ENCODE measurements at places on chromosomes 13 and 19.
A peak's percentile ranks its signal among the peaks of the same experiment; 100 is the strongest.

DNA sequence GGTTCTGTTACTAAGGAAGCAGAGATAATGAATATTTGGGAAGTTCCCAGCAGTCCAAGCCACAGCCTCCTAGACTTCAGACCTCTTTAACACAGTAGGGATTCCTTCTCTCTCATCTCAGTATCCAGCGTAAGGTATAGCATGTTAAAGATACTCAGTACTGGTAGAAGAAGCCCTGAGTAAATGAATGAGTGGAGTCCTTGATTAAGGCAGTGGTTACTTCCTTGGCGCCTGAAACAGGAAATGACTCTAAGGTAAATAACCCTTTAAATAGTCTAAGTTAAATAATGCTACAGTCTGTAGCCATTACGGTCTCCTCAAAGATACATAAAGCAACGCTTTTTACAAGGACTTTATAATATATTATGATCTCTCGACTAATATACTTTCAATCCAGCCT is 650.8 kb upstream of the MIR17HG start:
- DNase-seq, result no peak

- DNase-seq, result no peak
Observed at GRCh38 chr13:23790577-23791170, 98.5 kb downstream of the MIPEP start.

GRCh38 chr19:33444562-33445441 is 71.3 kb downstream of the CEBPG start:
- no peak for DNase-seq

GRCh38 chr19:35822579-35822978 is 9.9 kb upstream of the PRODH2 start:
- no peak for DNase-seq

DNA sequence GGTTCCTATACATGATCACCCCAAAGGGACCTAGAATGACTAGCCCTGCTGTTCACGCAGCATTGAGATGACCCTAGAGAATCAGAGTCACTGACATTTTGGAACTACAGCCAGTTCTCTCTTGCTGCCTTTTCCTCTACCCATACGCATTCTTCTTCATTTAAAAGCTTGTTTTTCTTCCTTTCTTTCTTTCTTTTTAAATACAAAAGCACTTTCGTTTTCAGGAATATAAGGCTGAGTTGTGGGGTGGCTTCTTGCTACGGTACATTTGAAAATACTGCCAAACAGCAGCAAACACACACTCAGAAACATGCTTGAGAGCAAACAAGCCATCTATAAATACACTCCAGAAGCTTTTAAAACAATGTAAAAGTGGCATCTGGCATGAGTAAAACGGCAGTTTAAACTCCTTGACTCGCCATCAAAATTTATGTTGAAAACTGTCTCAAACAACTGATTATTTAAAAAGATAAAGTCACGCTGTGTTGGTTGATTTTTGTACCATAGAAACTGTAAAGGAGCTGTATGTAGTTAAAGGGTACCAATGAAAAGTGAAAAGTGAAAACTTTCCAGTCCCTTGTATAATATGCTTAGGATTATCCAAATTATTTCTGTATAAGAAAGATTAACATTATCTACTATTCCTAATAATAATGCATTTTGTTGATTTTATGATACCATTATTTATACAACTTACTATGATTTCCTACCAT is 95.6 kb downstream of the PCDH9 start:
- DNase-seq, result no peak

DNA sequence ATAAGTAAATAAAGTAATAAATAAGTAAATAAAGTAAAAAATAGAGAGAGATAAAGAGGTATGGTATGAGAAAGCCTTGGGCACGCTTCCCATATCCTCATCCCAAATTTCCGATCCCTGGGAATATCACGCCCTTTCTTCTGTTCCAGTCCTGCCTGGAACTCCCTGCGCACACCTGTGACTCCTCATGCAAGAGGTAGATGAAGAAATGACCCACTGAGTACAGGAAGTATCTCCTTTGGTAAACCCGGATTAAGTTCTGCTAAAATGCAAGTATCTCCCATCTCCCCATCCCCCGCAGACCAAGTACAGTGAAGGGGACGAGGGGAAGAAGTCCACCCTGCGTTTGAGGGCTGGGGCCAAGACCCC is 399 bp upstream of the ZNF136 start:
- no peak for DNase-seq

DNA sequence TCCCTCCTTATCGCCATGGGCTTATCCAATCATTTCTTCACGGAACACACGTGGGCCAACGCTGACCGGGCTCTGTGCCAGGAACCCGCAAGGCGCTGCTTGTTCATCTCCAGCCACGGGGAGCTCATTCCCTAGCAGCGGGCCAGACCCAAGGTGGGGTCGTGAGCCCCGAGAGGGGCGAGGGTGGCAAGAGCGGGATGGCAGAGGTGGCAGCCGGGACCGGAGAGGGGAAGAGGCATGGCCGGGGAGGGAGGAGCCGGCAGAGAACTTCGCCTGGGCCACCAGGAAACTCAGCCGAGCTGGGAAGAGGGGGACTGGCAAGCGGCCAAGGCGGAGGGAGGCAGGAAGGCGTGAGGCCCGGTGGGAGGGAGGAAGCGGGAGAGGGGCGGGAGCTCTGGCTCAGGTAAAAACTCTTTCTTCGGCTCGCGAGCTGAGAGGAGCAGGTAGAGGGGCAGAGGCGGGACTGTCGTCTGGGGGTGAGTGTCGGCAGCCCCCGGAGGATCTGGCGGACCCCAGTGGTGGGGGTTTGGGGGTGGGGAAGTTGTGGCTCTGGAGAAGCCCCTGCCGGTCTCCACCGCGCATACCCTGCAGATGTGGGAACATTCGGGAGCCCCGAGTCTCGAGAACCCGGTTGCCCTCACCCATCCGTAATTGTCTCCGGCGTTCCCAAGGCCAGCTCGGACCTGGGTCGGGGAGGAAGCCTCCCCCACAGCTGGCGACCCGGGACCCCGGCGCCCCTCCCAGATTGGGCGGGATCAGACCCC is at the start of gene B3GNT3:
B3GNT3 (plus strand) TSS at position 408 of the 764 bp plus-strand sequence. CDS start 12,670 bp downstream, outside the sequence.
- DNase-seq, result no peak

DNA sequence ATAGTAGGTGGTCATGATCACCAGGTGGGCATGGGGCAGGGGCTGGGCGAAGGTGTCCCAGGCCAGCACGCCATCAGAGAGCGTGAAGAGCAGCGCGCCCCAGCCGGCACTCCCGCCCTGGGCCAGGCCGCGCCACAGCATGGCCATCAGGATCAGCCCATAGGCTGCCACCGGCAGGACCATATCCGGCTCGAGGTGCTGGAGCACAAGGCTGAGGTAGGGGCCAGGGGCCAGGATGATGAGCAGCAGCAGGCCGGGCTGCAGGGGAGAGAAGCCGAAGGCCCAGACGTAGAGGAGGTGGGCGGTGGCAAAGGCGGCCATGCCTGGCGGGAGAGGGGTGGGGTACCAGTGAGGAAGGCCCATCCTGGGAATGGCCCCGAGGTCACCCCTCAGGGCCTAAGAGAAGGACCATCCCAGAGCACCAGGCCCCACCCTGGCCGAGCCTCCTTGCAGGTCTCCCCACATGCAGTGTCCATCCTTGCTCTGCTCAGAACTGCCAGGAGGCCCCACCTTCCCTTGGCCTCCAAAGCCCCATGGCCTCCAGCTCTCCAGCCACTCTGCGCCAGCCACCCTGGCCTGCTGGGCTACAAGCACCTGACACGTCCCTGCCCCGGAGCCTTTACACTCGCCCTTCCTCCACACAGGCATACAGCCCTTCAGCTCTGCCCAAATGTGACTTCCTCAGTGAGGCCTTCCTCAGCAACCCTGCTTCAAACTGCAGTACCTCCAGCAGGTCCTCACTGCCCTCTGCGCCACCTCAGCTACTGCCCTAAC is 1.1 kb downstream of the TMEM86B start:
- no peak for DNase-seq

DNA sequence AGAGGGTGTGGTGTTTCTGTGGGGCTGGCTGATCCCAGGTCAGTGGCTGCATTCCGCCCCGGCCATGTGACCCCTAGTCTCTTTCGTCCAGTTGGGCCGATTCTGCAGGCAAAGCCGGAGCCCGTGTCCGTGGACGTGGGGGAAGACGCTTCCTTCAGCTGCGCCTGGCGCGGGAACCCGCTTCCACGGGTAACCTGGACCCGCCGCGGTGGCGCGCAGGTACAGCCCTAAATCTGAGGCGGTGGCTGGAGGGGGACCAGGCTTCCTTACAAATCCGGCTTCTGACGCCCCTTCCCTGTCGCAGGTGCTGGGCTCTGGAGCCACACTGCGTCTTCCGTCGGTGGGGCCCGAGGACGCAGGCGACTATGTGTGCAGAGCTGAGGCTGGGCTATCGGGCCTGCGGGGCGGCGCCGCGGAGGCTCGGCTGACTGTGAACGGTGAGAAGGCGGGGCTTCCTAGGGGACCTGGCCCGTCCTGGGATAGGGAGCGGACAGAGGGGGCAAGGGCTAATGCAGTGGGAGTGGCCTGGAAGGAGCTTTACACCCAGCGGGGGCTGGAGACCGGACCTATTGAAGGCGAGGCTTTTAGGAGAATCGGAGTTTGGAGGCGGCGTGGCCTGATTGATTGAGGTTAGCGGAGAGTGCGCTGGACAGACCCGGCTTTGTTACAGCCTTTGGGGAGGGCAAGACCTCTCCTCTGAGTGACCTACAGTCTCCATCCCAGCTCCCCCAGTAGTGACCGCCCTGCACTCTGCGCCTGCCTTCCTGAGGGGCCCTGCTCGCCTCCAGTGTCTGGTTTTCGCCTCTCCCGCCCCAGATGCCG is 4.3 kb downstream of the KIRREL2 start:
- no peak for DNase-seq

GRCh38 chr13:28864544-28864943 is 44.4 kb downstream of the MTUS2 start:
- DNase-seq, result no peak

- DNase-seq, result no peak
Observed at GRCh38 chr13:91661692-91662490, 263.5 kb downstream of the GPC5 start.

GRCh38 chr13:84810781-84811180 is 928.5 kb upstream of the SLITRK1 start:
- no peak for DNase-seq

- no peak for DNase-seq
Observed at GRCh38 chr13:114004420-114005205, 30.7 kb upstream of the C13orf46 start.

- DNase-seq, result peak; percentile 72
Observed at GRCh38 chr13:100214886-100215285, 126.0 kb downstream of the PCCA start.

DNA sequence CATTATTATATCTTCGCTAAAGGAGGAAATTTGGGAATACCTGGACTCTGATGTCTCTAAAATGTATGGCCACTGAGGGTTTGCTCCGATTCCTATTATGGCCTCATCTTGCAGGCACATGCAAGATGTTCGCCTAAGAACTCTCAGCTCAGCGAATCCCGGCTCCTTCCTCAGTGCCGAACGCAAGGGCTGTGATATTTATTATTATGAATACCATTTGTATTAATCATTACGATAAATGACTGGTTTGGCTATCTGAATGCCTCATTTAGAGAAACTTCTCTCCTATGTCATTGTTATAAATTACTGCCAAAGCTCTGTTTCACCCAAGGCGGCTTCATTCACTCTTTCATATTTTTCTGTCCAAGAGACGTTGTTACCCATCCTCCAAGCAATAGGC is 369.7 kb upstream of the TSHZ3 start:
- DNase-seq, result no peak

- no peak for DNase-seq
Observed at GRCh38 chr13:37960427-37960826, 90.9 kb upstream of the TRPC4 start.

DNA sequence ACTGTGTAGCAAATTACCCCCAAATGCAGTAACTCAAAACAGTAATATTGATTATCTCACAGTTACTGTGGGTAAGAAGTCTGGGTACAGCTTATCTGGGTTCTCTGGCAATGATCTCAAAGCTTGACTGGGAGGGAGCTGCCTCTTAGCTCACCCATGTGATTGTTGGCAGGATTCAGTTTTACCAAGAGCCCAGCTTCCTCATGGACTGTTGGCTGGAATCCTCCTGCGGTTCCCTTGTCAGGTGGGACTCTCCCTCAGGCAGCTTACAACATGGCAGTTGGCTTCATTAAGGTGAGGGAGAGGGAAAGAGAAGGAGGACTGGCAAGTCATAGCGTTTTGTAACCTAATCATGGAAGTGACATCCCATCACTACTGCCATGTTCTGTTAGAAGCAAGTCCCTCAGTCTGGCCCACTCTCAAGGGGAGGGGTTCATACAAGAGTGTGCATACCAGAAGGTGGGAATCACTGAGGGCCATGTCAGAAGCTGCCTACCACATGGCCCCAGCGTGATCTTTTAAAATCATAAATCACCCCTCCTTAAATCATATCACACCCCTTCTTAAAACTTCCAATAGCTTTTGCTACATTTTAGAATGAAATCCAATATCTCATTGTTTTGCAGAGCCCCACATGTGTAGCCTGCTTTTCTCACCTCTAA is 108.1 kb downstream of the OLFM4 start:
- DNase-seq, result no peak

DNA sequence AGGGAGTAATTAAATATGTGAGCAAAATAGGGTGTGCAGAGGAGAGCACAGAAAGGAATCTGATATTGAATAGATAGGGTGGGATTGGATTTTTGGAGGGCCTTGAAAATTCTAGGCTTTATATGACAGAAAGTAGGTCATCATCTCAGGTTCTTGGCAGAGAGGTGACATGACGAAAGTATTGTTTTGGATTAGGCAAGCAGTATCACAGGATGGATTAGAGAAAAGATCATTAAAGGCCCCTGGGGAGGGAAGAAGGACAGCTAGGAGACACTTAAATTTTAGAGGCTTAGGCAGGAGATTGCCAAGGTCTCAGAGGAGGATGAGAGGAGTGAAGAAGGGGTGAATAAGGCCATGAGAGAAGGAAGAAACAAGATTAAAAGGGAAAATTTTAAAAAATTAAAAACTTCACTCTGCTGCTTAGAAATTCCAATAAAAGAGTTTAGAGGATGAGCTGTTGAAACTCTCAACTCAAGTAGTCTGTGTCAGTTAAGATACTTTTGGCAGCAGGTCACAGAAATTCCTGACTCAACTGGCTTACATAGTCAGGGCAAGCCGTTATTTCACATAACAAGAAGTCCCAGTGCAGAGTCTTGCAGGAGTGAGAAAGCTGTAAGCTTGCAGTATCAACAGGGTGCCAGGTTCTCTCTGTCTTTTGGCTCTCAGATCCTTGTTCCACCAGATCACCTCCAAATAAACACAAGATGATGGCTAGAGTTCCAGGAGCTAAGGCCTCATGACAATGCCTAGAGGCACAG is 8.8 kb downstream of the GPC6 start:
- DNase-seq, result no peak

DNA sequence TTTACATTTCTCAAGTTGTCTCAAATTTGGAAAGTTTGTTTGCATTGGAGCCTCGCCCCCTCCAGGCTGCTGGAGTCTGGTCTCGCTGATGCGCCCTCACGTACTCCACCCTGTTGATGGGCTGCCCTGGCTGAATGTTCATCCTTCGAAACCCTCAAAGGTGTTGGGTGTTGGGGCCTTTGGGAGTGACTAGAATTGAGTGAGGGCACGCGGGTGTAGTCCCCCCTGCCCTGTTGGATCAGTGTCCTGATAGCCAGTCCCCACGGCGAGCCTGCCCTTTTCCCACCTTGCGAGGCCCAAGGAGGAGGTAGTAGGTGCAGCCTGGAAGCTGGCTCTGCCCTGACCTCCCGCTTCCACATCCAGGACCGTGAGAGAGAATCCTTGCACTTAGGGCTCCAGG is 14.8 kb downstream of the TFDP1 start:
- DNase-seq, result no peak
